ENCODE measurements at places on chromosomes 4 and X.

DNA sequence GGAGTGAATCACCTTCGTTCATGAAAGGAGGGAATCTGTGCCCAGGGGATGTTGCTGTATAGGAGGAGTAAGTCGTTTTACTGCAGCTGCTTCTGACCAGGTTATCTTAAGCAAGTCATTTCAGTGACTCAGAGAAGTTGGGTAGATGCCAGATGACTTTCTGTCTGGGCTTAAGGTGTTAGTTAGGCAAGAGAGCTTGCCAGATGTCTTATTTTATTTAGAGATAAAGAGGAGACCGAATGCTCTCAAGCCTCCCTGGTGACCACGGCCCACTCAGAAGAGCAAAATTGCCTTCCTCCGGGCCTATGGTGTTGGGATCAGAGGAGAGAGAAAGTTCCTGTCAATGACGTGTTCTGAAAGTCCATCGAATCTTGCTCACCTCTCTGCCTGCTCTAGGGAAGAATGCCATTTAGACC is 16.3 kb upstream of the ZNF827 start:
- DNase-seq, result no peak

DNA sequence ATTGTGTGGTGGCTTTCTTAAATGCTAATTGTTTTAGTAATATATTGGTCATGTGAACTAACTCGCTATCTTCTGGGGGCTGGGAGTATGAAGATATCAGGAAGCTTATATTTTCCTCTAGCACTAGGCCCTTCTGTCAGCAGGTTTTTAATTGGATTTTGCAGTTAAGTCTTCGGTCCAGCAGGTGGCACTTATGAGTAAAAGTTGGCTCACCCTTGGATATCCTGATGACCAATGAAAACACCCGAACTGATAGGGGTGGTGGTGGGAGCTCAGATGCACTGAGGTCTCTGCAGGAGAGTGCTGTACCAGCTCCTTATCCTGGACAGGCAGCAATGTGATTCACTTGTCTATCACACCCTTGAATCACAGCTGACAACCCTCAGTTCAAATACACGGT is 1365.8 kb upstream of the DIAPH2 start:
- DNase-seq, result peak; percentile 21

DNA sequence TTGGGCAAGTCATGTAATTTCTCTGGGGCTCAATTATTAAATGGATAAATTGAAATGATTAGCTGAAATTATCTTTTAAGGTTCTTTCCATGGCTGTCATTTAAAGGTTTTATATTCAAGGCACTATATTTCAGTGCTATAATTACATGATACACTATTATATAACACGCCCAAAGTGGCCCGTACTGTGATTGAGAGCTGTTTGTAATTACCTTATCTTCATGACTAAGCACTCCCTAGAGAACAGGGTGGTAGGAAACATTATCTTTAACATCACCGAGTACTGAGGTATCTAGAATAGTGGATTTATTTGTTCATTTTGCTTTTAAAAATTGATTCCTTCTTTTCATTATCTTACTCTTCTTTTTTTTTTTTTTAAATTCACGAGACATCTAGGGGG is 79.0 kb downstream of the DIAPH2 start:
- DNase-seq, result no peak

DNA sequence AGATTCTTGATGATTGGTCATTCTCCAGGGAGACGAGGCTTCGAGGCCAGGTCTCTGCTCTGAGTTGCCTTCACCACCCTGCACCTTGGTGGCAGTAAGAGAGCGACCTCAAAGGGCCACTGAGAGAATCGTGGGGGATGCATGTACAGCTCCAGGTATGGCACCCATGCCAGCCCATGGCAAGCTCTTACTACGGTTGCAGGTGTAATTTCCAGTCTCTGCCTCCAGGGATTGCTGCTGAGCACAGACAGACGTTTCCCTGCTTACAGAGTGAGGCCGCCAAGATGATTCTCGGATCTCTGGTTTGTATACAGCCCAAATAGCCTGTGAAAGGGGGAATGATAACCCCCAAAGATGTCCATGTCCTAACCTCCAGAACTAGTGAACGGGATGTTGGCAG is 16.3 kb upstream of the DRD5 start:
- no peak for DNase-seq

GRCh38 chr4:67700116-67700737 is 728 bp downstream of the UBA6 start:
- peak; percentile 34 for DNase-seq

Measured in Kasumi-1 (cell line).